NCI-H510A (cell line): ENCODE measurements at places on chromosomes 4 and X.

GRCh38 chr4:23382879-23383278 lies 507.0 kb downstream of the PPARGC1A start:
- no peak for DNase-seq

DNA sequence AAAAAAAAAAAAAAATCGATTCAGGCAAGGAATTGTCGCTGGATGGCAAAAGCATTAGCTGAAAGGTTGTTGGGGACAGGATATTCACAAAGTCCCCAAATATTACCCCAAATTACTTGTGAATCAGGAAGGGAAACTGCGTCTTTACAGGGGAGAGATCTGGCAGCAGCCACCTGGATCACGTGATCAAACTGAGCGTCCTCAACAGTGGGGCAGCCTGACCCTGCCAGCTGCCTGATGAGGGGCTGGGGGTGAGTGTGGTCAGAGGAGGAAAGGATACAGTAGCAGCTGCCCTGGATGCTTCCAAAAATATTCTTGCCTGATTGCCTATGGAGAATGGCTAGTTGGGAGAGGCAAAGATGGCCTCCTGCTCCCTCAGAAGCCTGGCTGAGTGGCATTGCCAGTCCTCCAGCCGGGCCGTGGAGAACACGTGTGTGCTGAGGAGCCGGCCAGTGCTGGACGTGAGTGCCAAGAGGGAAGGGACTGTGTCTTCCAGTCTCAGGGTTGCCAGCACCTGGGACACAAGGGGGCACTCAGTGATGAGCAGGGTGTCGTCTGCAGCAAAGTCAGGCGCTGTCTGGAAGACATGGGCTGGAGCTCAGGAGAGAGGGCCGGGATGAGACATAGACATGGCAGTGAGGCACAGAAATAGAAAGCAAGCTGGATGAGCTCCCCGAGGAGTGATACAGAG lies 3.0 kb upstream of the LAGE3 start:
- DNase-seq = no peak

- DNase-seq = no peak
Observed at GRCh38 chr4:151641167-151641566, 119.6 kb downstream of the GATB start.

GRCh38 chr4:94534401-94535312 lies 82.9 kb downstream of the PDLIM5 start:
- no peak for DNase-seq

DNA sequence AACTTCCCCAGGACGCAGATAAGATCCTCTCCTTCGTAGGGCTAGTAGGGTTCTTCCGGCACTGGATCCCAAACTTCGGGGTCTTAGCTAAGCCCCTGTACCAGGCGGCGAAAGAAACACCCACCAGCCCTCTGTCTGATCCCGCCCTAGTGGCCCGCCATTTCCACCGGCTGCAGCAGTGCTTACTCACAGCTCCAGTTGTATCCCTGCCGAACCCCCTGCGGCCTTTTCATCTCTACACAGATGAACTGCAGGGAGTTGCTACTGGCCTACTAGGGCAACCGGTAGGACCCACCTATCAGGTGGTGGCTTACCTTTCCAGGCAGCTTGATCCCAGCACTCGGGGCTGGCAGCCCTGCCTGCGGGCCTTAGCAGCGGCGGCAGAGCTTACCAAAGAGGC lies 961.2 kb downstream of the RPA4 start:
- no peak for DNase-seq

DNA sequence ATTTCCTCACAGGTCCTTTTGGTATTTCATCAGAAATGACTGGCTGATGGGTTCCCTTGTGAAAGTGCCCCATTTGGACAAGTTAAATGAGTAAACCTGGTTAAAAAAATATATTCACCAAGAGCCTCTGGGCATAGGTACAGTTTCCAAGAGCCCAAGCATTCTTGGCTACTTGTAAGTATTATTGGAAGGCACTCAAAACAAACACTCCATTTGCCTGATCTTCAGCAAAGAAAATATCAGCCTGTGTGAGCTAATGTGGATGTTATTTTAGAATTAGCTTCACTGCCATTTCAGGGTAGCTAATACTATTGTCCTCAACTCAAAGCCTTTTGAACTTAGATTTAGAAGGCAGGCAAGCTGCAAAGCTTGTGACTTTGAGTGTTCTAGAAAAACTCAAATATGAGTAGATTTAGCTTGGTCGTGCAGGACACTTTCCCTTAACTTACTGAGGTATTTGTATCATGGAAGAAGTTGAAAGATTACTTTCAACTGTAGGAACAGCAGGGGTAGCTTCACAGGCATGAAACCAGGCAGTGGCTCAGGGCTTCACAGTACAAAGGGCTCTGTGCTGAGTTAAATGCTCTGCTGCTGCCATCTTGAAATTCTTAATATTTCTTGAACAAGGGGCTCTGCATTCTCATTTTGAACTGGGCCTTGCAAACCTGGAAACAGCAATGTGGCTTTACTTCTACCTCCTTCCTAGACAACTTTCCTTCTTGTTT lies 177.2 kb downstream of the AMELX start:
- DNase-seq = no peak

- DNase-seq = no peak
Observed at GRCh38 chr4:80229590-80229989, 32.3 kb downstream of the PRDM8 start.

- DNase-seq = no peak
Observed at GRCh38 chr4:188778905-188779304, 639.7 kb downstream of the TRIML1 start.

- no peak for DNase-seq
Observed at GRCh38 chrX:10399043-10399741, 221.2 kb downstream of the MID1 start.

GRCh38 chr4:105956569-105956968 lies 61.3 kb downstream of the NPNT start:
- DNase-seq = no peak

DNA sequence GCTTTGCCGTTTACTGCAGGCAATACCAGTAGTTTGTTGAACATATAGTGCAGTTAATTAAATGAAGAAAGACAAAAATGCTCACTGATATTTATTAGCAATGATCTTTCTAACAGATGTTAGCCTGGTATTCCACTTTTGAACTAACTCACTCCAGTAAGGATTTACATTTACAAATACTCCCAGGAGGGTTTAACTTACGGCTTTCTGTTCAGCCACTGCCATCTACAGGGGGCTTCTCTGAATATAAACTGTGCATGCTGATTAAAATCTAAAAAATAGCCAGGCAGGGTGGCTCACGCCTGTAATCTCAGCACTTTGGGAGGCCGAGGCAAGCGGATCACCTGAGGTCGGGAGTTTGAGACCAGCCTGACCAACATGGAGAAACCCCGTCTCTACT lies 2.2 kb upstream of the SRD5A3 start:
- no peak for DNase-seq
